ENCODE measurements at places on chromosomes 11 and 22. TPM values are rescaled to one million over a fixed set of nuclear protein-coding genes. Genes with fewer than 3 reads are reported as not detected.

Gene ACRV1
- total RNA-seq: 0.52 TPM

Gene CLMP
- 8.9 TPM for total RNA-seq

Gene SCGB1C1
- not detected for total RNA-seq

Gene EXPH5
- 0.52 TPM for total RNA-seq

Gene DGAT2
- total RNA-seq: 19.3 TPM

Gene TMEM121B
- 2.6 TPM for total RNA-seq
